ENCODE measurements at places on chromosomes 7 and 10.

DNA sequence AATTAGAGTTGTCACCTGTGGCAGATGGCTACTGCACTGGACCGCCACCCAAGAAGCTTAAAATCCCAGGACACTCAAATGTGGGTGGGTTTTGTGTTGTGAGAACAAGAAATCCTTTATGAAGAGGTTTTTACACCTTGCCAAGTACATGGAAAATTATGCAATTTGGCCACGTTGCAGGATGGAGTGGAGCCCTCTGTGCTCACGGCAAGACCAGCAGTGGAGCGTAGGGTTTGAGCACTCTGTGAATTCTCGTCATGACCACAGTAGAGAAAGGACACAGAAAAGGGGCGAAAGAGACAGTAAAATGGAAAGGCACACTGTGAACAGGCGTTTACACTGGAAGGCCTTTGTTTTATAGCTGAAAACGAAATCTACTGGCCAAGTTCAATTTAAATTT is 222.6 kb downstream of the ADARB2 start:
- no peak for DNase-seq

GRCh38 chr7:81469153-81469868 is 300.5 kb downstream of the HGF start:
- no peak for DNase-seq

GRCh38 chr7:29499932-29500331 is 63.7 kb upstream of the PRR15 start:
- DNase-seq = no peak

- no peak for DNase-seq
Observed at GRCh38 chr7:87590578-87590977, 10.1 kb downstream of the ABCB1 start.

DNA sequence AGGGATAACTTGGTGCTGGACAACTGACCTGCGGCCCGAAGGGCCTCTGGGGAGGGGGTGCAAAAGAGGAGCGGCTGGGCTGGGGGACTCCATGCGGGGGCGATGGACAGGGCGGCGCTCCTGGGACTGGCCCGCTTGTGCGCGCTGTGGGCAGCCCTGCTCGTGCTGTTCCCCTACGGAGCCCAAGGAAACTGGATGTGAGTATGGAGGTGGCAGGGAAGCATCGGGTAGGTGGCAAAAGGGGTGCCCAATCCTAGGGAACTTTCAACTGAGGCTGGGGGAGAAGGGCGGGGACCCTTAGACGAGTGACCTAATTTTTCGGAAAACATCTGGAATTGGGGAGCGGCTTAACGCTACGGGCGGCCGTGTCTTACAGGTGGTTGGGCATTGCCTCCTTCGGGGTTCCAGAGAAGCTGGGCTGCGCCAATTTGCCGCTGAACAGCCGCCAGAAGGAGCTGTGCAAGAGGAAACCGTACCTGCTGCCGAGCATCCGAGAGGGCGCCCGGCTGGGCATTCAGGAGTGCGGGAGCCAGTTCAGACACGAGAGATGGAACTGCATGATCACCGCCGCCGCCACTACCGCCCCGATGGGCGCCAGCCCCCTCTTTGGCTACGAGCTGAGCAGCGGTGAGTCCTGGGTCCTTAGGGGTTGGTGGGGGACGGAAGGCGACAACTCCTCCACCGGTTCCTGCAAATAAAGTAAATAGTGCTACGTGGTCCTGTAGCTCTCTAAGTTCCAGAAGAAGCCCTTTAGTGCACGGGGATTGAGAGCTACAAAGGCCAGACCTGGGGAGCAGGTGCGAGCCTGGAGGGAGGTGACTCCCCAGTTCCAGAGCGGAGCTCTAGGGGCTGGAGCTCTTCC is 622 bp downstream of the WNT16 start:
- no peak for DNase-seq

- DNase-seq = no peak
Observed at GRCh38 chr7:83794829-83795228, 145.9 kb upstream of the SEMA3E start.

DNA sequence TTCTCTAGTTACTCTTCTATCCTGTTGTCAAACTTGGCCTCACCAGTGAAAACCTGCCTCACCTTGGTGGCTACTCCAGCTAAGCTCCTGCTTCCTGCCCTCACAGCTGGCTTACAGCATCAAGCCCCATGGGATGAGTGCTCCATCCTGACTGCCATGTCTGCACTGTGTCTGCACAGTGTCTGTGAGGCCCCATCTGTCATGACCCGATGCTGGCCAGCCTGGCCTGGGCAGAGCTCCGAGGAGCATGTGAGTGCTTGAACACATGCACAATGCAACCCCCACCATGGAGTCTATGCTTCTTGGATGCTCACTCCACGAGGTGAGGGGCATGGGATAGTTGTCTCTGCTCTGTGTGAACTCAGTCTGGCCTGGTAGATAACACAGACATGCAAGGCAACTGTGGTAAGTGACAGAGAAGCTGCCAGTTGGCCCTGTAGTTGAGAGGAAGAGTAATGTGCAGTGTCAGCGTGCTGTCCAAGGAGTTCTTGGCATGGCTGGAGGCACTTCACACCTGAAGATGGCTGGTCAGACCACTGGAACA is 207.1 kb upstream of the ZNF32 start:
- DNase-seq = no peak

DNA sequence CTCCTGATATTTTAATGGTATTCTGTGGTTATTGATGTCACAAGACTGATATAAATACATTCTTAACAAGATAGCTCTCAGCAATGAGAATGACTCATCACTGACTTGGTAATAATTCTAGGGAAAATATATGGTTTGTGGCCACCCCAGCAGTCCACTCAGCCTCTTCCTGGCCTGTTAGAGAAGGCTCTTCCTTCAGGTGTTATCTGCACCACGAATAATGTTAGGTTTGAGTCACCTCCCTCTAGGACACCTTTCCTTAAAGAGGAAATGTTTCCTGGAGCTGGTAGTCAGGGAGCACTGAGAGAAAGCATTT is 163.3 kb downstream of the SVIL start:
- no peak for DNase-seq

DNA sequence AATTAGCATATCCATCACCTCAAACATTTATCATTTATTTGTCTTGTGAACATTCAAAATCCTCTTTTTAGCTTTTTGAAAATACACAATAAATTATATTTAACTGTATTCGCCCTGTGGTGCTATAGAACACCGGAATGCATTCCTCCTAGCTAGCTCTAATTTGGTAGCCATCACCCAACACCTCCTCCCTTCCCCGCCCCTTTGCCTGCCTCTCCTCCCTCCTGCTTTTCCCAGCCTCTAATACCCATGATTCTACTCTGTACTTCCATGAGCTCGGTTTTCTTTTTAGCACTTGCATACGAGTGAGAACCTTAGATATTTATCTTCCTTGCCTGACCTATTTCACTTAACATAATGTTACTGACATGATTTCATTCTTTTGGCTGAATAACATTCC is 80.1 kb downstream of the ANKRD26 start:
- DNase-seq = no peak

GRCh38 chr7:151433721-151434400 is 6.1 kb downstream of the CRYGN start:
- no peak for DNase-seq

- no peak for DNase-seq
Observed at GRCh38 chr10:45154502-45154901, 153.8 kb downstream of the ZNF22 start.

DNA sequence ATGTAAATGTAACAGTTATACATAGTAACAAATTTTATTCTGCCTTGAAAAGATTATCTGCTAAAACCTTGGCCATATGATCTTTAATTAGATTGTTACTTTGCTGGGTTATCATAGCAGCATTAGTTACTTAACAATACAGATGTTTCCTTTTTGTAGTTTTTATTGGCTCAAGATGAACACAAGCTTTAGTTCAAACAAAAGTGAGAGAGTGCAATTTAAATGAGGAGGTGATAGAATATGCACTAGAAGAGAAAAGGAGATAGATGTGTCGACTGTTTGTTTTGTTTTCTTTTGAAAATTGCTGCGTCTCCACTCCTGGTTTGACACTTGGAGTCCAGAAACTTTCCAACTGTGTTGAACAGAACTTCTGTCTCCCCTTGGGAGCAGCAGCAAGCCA is 91.4 kb upstream of the CAV2 start:
- no peak for DNase-seq

DNA sequence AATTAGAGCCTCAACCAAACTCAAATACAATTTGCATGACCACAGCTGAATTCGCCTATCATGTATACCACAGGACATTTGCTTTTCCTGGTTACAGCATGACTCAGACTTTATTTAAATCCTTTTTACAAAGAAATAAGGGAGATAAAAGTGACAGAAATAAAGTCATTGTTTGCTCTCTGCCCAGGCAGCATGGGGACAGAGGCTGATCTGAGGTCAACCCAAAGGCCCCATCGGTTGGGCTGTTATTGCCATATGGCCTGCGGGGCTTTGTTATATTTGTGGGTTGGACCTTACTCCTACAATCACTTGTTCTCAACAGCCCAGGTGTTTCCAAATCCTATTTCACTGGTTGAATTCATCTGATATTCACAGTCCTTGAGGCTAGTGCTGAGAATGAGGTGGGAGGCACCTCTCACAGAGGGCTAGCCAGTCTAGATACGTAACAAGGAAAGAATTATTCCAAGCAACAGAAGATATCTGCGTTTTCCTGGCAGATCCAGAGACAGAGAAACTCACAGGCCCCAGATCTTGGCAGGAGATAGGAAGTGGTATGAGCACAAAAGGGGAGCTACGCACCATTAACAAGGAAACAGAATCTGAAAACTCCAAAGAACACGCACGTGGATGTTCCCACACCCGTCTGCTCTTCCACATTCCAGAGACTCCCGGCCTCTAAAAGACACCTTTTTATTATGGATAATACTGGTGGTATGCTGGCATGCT is 117.3 kb downstream of the HIPK2 start:
- no peak for DNase-seq

GRCh38 chr10:58982470-58983239 is 193.8 kb upstream of the PHYHIPL start:
- DNase-seq = no peak

GRCh38 chr10:131533846-131534526 is 222.5 kb upstream of the TCERG1L start:
- DNase-seq = no peak

DNA sequence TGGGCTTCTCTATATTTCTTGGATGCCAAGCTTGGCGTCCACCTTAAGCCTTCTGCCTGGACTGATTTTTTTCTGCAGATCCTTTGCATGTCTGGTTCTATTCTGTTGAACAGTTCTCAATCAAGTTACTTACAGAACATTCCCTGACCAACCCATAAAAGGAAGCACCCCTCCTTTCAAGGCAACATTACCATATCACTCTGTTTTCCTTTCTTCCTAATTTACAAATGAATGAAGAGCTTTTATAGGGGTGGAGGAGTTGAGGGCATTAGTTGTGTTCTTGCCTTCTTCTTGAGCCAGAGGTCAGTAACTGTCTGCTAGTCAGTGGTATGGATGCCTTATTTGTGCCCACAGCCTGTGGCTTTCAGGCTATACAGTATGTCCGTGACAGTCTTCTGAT is 361.0 kb downstream of the PHTF2 start:
- DNase-seq = no peak

DNA sequence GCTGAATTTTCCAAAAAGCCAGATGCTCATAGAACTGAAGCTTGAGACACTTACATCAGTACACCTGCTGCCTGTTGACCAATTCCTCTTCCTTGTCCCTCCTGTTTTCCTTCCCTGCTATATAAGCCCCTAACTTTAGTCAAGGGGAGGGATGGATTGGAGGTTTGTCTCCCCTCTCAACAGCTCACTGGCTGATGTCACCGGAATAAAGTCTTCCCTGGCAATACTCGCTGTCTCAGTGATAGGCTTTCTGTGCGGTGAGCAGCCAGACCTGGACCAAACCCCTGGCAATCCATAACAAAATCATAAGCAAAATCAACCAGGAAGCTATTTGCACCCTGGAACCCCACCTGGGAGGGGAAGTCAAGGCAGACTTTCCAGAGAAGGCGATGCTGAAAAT is 929 bp upstream of the IRF5 start:
- no peak for DNase-seq

DNA sequence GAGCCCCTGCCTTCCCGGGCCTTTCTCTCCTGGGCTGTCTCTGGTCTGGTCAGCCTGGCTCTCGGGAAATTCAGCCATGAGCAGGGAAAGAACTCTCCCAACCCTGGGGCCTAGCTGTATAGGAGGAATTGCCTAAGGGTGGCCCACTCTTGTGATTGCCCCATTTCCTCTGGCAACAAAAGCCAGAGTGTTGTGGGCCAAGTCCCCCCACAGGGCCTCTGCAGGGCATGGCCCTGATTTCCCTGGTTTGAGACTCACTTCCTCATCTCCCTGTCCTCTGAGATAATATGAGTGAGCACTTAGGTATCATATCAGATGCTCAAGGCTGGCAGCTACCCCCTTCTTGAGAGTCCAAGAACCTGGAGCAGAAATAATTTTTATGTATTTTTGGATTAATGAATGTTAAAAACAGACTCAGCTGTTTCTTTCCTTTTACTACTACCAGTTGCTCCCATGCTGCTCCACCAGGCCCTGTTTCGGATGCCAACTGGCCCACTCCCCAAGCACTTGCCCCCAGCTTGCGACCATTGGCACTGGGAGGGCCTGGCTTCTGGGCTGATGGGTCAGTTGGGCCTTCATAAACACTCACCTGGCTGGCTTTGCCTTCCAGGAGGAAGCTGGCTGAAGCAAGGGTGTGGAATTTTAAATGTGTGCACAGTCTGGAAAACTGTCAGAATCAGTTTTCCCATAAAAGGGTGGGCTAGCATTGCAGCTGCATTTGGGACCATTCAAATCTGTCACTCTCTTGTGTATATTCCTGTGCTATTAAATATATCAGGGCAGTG is 11.4 kb downstream of the IRF5 start:
- DNase-seq = no peak

GRCh38 chr10:125132344-125132743 is 28.0 kb downstream of the CTBP2 start:
- DNase-seq = no peak

DNA sequence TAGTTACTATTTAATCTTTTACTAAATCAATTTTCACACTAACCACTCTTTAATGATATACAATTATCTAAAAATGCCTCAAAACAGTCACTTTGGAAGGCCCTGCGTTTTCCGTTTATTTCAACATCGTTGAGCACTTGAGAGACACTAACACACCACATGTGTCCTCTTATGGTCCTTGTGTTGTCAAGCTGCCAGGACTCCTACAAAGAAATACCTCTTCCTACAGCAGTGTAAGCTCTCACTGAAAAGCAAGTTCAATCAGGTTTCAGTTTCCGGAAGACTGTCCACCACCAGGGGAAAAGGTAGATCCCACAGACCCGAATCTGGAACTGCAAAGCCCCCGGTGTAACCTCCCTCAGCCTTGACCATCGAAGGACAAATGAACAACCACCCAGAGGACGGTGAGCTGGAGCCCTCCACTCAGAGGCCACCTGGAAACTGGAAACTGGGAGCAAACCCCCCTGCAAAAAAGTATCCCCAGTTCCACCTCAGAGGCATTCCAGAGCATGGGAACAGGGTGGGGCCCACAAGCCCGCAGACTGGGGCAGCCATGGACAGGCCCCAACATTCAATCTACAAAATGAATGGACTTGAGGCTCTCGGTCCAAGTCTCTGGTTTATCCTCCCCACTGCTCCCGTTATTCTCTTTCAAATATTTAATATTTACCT is 37.6 kb downstream of the KCNH2 start:
- no peak for DNase-seq

- DNase-seq = no peak
Observed at GRCh38 chr10:6920072-6921019, 340.3 kb upstream of the PRKCQ start.

All from GOT3 (cell line).